ENCODE measurements at places on chromosomes 7 and 10. TPM values are rescaled to one million over a fixed set of nuclear protein-coding genes. Genes with fewer than 3 reads are reported as not detected.

TMEM236 gene
- under 0.01 TPM for total RNA-seq

PROSER2 gene
- 0.41 TPM for total RNA-seq

DNA sequence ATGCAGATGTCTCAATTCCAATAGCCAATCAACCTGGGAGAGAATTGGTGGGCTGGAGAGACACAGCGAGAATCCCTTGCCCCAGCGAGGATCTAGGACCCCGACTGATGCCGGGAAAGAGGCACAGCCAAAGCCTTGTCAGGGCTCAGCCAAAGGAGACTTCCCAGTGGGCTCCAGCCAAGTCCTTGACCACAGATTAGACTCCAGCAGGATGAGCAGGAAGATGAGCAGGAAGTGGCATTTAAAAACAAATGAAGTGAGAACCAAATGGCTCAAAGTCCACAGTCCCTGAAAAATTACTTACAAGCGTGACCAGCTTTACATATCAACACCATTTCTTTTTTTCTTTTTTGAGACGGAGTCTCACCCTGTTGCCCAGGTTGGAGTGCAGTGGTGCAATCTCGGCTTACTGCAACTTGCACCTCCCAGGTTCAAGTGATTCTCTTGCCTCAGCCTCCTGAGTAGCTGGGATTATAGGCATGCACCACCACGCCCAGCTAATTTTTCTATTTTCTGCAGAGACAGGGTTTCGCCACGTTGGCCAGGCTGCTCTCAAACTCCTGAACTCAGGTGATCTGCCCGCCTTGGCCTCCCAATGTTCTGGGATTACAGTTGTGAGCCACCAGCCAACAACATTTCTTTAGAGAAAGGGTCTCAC is 40.2 kb downstream of the CTBP2 start:
- DNase-seq, result no peak

GRCh38 chr7:1301054-1301881 is 68.6 kb downstream of the UNCX start:
- no peak for DNase-seq

DNA sequence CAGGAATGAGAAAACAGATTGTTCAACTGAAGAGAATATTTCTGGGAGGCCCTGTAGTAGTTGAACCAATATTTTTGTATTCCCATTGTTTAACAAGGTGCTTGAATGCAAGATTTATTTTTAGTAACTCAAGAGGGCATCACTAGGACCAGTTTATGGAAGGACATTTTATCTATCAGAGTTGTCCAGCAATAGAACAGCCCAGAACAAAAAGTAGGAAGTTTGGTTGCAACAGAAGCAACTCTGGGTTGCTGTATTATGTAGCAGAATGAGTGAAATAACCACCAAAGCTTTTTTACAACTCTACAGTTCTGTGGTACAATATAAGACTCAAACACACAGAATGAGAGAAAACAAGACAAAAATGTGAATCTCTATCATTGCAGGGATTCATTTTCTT is 34.7 kb downstream of the CPED1 start:
- DNase-seq, result no peak

DNA sequence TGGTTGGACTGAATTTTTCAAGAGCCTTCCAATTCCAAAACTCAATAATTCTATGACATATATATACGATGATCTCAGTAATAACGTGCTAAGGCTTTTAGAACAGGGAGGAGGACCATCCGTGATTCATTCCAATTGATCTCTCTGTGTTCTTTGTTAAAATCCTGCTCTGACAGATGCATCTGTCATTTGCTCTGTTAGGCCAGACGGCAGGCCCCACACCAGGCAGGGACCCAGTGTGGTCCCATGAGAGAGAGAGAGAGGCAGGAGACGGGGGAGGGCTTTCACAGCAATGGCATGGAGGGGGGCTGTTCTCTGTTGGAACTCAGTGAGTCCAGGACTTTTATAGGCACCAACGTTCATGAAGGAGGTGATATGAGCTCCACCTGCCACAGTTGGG is 160.0 kb upstream of the INSYN2A start:
- no peak for DNase-seq

- no peak for DNase-seq
These were observed 43.5 kb downstream of the FEZF1 start for GRCh38 chr7:122261016-122261415.

Measured in frontal cortex (tissue), 4 donors.